ENCODE measurements at places on chromosomes 5 and 9.

DNA sequence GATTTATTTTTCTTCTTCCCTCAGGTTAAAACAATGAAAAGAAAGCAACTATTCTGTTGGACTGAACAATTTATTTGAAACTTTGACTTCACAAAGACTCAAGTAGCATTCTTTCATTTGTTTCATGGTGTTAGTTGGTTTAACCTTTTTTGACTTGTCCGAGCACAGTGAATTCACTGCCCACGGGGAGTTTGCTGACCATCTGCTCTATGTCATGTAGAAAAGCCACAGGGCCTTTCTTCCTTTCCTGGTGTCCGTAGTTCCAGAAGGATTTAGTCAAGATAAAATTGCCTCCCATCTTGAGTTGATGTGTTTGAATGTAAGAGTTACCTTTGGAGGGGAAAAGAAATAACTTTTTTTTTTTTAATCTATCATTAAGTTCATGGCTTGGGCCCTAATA, 55.1 kb upstream of the ZNF608 start:
- DNase-seq = no peak

- DNase-seq = no peak
These were observed 23.1 kb downstream of the NIM1K start for GRCh38 chr5:43215073-43215631.

- DNase-seq = no peak
These were observed 118.5 kb downstream of the GNAQ start for GRCh38 chr9:77912895-77913693.

DNA sequence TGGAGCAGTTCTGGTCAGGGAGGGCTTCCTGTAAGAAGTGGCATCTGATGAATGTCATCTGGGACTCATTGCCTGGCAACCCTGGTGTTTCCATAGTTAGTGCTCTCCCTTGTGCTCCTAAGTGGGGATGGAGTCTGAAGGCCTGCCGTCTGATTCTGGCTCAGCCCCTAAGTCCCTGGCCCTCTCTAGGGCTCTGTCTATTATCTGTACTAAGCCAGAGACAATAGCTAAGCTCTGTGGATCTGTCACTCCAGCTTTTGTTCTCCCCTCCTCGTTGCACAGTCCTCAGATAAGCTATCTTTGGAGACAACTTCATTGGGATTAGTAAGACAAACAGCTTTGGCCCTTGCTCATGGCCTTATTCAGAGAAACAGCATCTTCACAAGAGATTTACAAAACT, 30.6 kb upstream of the TTC1 start:
- DNase-seq = no peak

DNA sequence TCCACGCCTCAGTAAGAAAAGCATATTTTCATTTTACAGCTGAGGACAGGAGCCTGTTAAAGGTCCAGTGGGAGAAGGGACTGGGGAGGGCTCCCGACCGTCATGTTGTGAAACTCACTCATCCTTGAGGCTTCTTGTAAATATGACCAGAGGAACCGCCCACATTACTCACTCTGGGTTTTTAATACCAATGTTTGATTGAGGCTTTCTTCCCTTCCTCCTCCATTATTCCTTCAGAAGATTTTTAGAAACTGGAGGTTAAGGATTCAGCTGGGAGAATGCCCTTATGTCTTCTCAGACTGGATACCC, 61.4 kb upstream of the GLRX start:
- no peak for DNase-seq

- no peak for DNase-seq
These were observed 61.1 kb downstream of the FRMD3 start for GRCh38 chr9:83477120-83477519.

DNA sequence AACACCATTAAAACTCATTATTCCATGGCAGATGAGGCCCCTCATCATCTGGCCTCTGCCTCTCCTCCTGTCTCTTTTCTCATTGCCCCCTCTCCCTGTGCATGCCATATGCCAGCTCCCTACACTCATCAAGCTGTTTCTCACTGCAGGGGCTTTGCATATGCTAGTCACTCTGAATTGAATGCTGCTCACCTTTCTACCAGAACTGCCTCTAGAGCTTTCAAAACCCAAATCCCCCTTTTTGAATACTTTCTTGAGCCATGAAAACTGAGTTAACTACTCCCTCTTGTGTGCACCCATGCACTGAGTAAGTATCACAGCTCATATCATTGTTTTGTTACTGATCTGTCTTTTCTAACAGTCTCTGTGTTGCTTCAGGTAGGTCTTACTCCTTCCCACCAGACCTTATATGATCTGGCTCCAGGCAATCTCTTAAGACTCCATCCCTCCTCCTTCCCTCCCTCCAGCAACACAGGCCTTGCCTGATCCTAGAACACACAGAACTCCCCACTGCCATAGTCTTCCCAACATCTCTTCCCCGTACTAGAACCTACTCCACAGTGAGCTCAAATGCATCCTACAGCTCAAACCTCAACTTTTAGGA, 60.5 kb downstream of the ASTN2 start:
- DNase-seq = no peak

DNA sequence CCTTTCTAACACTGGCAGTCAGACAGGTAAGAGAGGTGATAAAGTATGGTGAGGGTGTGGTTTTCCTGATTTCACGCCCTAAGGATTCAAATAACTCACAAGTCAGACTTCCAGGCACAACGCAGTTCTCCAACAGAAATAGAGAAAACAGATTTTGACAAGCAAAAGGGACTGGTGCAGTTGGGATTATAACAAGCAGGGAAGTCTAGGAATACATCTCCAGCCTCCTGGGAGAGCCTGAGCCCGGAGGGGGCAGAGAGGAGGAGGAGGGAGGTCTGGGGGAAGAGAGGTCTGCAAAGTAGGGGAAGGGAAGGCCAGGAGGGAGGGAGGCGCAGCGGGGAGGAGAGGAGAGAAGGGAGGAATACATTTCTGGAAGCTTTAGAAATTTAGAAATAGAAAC, 1.6 kb downstream of the CMBL start:
- DNase-seq = no peak

DNA sequence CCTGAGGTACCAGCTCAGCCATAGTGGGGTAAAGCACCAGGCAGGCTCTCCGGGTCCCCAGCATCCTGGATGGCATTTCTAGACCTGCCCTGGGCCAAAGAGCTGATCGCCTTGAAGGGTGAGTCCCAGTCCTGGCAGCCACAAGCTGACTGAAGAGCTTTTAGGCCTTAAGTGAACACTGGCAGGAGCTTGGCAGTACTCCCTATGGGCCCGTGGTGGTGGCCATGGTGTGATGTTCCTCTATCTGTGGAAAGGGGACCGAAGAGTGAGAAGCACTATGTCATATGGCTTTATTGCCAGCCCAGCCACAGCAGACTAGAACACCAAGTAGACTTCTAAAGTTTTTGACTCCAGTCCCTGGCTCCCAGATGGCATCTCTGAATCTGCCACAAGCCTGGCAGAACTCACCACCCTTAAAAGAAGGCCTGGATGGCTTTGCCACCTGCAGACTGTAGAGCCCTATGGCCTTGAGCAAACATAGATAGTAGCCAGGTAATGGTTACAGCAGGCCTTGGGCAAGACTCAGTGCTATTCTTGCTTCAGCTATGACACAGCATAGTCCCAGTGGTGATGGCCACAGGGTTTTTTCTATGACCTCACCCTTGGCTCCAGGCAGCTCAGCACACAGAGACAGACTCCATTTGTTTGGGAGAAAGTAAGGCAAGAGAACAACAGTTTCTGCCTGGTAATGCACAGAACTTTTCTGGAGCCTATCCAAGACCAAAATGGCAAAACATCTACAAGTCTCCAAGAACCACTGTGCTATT, 801.5 kb upstream of the DMAC1 start:
- DNase-seq = no peak

GRCh38 chr9:18775930-18776329, 257.1 kb downstream of the SAXO1 start:
- DNase-seq = no peak

- no peak for DNase-seq
These were observed 96.1 kb upstream of the IER5L start for GRCh38 chr9:129273941-129274684.

GRCh38 chr9:18190671-18191374, 283.1 kb upstream of the ADAMTSL1 start:
- DNase-seq = no peak

DNA sequence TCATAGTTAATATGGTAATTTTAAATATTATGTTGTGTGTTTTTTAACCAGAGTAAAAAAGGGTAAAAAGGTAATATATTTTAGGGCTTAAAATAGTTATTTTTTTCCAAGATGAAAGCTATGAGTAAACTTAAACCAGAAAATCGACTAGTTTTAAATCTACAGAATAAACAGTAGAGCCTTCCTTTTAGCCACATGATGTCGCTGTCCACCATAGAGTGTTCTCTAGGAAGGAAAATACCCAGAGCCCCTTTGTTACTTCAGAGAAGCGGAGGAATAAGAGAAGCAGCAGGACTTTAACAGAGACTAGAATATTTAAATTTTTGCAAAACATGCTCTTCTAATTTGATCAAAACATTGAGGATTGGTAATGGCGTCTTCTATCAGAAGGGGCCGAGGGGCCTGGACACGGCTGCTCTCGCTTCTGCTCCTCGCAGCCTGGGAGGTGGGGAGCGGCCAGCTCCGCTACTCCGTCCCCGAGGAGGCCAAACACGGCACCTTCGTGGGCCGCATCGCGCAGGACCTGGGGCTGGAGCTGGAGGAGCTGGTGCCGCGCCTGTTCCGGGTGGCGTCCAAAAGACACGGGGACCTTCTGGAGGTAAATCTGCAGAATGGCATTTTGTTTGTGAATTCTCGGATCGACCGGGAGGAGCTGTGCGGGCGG, at the start of gene PCDHA2:
TSS of gene PCDHA2 (plus strand) at position 258 of the 664 bp plus-strand sequence.
- DNase-seq = no peak

DNA sequence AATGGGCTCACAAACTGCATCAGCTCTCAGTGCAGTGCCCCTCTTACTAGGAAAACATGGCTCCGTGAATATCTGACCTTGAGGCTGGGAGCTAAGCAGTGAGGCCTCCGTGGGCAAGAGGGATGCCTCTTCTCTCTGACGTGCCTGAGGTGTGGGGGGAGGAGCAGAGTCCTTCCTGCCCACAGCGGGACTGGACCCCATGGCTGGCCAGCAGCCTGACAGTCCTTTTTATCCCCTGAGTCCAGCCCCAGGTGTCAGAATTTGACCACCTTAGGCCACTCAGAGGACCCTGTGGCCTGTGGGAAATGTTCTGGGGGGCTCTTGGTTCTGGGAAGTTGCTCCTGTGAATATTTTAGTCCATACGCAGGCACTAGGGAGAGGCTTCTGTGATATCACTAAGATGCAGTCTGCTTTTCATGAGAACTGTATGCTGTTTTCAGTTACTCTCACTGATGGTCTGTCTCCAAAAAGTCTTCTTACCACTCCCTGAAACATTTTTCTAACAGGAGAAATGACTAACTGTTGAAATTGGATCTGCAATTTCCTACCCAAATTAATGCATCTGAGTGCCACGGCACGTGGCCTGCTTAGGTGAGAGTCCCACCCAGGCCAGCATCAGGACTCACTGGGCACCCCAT, 23.4 kb downstream of the ANGPTL2 start:
- DNase-seq = no peak

DNA sequence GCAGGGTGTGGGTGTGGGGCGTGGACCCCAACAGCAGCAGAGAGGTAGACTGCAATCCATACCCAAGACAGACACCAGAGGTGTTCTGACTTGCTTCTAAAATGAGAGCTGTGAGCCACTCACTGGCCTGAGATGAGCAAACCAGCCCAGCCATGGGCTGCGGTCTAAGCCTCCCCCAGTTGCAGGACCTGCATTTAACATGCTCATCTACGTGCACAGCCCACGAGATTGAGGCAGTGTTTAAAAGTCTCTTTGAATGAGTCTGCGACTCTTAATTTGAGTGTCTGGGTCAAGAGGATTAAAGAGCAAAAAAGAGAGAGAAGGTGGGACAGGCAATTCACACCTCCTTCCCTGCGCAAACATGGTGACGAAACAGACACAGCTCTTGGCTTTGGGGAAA, 5.9 kb downstream of the SURF4 start:
- peak; percentile 56 for DNase-seq

GRCh38 chr9:23229890-23230317, 596.1 kb downstream of the ELAVL2 start:
- no peak for DNase-seq

- no peak for DNase-seq
These were observed 8.8 kb upstream of the ASB6 start for GRCh38 chr9:129650680-129651235.

GRCh38 chr5:6868575-6869215, 155.5 kb downstream of the TENT4A start:
- DNase-seq = no peak

DNA sequence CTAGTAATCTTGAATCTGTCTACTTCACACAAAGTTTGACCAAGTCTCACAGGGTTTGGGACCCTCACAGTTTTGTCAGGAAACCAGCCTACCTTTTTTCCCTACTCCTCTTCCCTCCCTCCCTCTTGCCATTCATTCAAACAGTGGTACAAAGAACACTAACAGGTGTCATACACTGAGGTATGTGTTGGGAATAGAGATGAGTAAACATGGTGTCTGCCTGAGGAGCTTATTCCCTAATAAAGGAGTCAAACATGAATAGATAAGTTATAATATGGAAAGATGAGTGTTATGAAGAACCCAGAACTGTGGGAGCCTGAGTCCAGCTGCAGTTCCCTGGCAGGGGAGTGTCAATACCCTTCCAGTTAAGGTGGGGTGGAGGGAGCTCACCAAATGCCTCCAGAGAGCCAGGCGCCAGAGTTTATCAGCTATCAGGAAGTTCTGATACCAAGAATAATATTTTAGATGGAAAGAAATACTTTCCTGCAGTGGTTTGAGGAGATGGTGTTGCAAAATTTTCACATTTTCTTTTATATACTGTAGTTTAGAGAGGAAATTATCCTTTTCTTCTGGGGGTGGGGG, 183.4 kb upstream of the NR3C1 start:
- DNase-seq = no peak

DNA sequence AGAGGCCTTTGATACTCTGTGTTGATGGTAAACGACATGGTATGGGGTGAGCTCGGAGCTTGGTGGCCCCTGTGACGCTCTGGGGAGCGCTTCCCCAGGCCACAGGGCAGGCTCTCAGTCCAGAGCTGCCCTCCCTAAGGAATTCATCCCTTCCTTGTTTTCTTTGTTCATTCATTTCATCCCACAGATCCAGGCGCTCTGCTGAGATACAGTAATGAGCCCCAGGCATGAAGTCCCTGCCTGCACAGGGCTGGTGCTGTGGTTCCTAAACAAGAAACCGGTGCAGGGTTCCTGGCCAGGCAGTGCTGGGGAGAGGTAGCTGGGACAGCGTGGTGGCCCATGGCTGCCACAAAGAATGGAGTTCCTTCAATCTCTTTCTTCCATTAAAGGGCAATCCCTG, 14.4 kb downstream of the NEK6 start:
- DNase-seq = no peak

- DNase-seq = no peak
These were observed 47.3 kb downstream of the MED27 start for GRCh38 chr9:132032238-132032950.

DNA sequence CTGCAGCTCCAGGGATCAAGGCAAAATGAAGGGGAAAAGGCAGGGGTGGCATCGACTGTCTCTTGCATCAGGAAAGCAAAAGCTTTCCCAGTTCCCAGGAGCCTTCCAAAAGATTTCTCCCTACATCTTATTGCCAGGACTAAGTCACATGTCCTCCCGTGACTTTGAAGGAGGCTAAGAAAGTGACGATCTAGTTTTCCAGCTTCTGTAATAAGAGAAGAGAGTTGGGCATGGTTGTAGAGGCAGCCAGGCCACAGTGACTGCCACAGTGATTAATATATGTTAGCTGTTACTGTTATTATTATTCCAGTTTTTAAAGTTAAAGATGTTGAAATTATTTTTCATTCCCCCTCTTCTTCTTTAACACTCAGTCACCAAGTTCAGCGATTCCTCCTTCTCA, 77.1 kb downstream of the RMI1 start:
- no peak for DNase-seq

GRCh38 chr9:98202252-98202651, 9.8 kb upstream of the CORO2A start:
- DNase-seq = no peak
